ENCODE measurements at places on chromosomes 3 and 15.
A peak's percentile ranks its signal among the peaks of the same experiment; 100 is the strongest.

- DNase-seq: no peak
These were observed 7.8 kb downstream of the DLL4 start for GRCh38 chr15:40936709-40937666.

GRCh38 chr3:185958626-185959025, 20.8 kb upstream of the TRA2B start:
- no peak for DNase-seq

- DNase-seq: no peak
These were observed 90.4 kb upstream of the ASB14 start for GRCh38 chr3:57382933-57383332.

DNA sequence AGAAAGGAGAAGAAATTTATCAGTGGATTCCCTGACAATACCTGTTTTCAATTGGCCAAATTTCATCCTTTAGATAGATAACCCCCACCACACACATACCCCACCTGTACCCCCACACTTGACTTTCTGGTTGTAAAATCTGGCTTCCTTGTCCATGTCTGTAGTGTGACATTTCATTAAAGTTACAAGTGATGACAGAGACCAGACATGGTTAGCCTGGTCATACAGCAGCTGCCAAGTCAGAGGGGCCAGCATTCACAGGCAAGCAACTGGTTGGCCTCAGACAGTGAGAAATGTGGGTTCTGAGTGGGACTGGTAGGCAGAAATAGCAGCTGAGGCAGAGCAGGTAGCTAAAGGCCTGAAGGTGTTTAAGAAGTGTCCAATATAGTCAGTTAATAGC, 238.6 kb upstream of the SOX14 start:
- no peak for DNase-seq

GRCh38 chr15:95948411-95948810, 382.1 kb upstream of the NR2F2 start:
- no peak for DNase-seq

GRCh38 chr15:99252326-99252725, 1.0 kb downstream of the LRRC28 start:
- no peak for DNase-seq

GRCh38 chr15:87099916-87100315, 1020.2 kb downstream of the AGBL1 start:
- DNase-seq: no peak

GRCh38 chr3:128875556-128876120, 3.8 kb upstream of the ACAD9 start:
- peak; percentile 61 for DNase-seq

GRCh38 chr3:151611419-151611818, 122.3 kb upstream of the AADACL2 start:
- no peak for DNase-seq

DNA sequence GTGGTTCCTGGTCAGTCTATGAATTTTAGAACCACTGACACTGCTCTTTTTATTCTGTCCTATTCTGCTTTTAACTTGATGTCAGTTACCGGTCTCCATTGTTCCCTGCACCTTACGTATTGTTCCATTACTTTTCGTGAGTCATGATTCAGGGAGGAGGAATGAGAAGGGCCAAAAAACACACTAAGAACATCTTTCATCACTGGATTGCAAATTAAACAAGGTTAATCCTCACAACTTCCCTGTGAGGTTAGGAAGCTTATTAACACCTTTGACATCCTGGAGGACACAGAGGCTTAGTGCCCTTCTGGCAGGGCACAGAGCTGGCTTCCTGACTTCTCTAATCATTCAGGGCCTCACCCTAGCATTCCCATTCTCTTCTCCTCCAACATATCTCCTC, 227.6 kb upstream of the SATB1 start:
- DNase-seq: no peak

DNA sequence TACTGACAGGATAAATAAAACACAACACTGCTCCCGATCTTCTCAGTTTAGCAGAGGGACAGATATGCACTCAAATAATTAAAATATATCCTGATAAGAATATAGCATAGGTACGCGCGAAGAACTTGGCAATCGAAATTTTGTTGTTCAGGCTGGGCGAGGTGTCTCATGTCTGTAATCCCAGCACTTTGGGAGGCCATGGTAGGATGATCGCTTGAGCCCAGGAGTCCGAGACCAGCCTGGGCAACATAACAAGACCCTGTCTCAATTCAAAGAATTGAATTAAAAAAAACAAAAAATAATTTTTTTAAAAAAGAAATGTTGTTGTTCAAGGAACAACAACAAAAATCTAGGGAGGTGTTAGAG, 7.6 kb downstream of the B2M start:
- DNase-seq: no peak

- no peak for DNase-seq
These were observed 1.0 kb downstream of the C15orf61 start for GRCh38 chr15:67521783-67522568.

DNA sequence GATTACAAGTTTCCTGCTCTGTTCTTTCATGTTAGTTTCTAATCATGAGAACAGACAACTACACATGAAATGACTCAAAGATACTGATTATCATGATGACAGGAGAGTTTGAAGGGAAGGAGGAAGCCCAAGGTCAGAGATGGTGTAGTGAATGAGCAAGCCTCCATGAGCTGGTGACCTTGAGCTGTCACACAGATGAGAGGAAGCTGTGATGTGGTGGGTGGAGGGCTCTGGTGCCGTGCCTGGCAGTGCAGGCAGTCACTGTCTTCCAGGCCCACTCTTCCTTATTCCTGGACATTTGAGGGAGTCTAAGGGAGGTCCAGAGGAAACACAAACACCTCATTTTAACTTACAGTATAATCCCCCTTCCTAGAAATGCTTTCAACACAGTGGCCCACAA, 133.4 kb upstream of the ROPN1 start:
- DNase-seq: no peak

GRCh38 chr3:23304424-23304823, 101.3 kb downstream of the UBE2E2 start:
- DNase-seq: no peak

DNA sequence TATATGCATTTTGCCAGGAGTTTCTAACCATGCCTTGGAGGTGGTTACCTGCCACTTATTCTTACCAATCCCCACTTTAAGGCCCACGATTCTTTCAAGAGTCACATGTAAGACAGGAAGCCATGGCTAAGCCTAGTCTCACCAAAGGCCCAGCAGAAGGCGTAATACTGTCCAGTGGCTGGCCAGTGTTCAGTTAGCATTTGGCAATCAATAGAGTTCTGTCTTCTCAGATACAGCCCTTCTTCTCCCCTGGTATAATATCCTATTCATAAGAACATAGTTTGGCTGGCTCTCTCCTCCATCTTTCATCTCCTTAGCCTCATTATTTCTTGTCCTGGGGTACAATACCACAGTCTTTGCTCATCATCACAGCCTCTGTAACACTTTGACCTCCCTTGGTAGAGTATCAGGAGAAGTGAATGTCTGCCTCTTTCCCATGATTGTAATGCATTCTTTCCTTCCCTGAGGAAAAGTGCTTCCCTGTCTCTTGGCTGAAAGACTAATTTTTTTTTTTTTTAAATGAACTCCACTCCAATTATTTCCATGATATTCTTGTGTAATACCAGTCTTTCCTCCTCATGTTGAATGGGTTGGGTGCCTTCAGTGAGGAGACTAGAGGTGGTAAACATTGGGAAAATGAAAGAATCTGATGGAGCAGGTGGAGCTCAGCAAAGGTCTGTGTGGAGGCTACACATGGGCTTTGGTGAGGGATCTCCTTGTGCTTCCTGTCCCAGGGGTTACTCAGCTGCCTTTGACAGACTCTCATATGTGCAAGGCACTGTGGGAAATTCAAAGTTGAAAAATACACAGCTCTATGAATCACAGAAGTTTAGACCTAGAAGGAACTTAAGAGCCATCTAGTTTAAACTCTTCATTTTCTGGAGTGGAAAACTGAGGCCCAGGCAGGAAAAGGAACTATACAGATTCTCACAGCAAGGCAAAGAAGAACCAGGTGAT, 218.2 kb downstream of the P3H2 start:
- DNase-seq: no peak

DNA sequence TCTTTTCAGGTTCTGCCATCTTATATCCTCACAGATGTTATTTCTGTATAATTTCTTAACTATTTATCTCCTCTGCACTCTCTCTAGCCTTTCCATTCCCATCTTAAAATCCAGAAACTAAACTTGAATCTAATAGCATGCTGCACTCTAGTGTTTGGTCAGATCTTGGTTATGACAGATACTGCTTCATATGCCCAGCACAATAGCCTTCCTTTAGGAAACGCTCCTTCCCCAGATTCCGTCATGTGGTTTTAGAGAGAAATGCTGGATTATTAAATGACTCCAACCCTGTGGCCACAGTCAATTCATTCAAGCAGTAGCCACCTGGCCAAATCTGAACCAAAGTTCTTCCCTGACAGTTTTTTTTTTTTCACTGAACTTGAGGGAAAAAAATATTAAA, 19.4 kb downstream of the RASGRP1 start:
- no peak for DNase-seq

DNA sequence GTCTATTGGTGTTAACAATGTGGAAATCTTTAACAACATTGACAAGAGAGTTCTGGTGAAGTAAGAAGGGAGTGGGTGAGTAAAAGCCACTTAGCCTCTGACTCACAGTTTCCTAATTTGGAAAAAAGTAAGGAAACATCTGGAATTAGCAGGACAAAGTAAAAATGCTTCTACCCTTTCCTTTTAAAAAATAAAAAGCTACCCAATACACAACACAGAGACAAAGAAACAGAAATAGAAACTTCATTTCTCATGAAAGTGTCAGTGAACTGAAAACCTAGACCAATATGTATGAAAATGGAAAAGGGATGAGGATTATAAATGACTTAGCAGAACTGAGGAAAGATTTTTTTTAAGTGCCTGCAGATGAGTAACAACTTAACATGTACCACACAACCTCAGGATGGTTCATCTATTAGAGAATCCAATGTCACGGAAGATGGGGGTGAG, 65.4 kb downstream of the SSR3 start:
- DNase-seq: no peak

DNA sequence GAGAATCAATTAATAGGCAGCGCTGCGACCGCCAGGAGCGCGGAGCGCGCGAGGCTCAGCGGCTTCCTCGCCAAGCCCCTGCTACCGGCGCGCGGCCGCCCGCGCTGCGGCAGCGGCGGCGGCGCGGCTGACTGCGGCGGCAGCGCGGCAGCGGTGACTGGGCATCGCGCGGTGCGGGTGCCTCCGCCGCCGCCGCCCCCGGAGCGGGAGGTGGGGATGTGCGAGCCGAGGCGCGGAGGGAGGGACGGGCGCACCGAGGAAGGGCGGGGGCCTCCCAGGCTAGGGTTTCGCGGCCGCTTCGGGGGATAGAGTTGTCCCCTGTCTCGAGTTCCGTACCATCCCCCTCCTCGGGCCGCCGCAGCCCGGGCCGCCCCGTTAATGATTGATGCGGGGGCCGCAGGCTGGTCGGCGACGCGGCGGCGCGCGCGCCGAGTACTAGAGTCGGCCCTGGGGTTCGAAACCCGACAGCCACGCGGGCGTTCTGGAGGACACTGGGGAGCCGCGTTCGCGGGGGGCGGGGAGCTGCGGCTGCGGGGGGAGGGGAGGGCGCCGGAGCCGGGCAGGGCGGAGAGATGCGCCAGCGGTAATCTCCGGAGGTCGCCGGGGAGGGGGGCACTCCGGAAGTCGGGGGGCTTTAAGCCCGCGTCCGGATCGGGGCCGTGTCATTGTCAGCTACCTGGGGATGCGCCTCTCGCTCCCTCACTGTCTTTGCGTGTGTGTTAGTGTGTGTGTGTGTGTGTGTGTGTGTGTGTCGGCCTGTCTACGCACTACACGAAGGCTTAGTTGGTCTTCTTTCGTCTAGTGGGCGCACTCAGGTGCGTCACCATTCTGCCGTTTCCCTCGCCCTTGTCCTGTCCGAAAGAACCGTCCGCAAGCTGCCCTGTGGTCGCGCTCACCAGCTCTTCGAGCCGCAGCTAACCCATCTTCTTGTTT, at the start of gene PAQR9:
PAQR9 (minus strand) TSS at position 159 of the 933 bp plus-strand sequence. CDS start 338 bp downstream, outside the sequence.
- DNase-seq: no peak

DNA sequence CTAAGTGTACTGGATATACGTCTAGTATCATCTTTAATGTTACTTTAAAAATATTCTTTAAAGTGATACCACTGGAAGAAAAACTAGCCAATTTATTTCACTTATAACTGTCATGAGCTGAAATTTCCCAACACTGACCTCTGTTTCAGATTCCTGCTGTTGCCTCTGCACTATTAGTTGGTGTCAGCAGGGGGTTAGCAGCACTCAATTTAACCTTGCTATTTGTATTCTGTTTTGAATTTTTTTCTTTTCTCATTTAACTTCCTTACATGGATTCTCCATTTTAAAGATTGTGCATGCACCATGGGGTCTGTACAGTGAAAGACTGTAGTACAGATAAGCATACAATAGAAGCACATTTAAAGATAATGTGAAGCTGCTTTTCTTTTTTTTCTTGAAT, 169.2 kb downstream of the UBE2E2 start:
- DNase-seq: no peak

GRCh38 chr3:20096135-20096685, 56.0 kb downstream of the KAT2B start:
- DNase-seq: no peak

DNA sequence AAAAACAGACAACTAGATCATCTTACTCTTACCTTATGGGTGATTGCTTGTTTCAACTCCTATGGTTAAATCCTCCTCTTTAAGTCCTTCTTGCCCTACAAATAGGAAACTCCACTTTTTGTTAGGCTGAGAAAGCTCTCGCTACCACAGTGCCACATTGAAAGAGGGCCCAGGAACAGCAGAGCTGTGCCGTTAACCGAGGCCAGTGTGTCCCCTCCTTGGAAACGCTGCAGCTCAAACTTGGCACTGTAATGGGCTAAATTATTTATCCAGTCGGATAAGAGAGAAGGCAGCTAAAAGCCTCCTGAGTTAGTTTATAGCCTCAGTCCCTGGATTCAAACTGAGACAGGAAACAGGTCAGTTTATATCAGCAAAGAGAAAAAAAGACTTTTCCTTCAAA, 46.1 kb downstream of the KBTBD12 start:
- no peak for DNase-seq

DNA sequence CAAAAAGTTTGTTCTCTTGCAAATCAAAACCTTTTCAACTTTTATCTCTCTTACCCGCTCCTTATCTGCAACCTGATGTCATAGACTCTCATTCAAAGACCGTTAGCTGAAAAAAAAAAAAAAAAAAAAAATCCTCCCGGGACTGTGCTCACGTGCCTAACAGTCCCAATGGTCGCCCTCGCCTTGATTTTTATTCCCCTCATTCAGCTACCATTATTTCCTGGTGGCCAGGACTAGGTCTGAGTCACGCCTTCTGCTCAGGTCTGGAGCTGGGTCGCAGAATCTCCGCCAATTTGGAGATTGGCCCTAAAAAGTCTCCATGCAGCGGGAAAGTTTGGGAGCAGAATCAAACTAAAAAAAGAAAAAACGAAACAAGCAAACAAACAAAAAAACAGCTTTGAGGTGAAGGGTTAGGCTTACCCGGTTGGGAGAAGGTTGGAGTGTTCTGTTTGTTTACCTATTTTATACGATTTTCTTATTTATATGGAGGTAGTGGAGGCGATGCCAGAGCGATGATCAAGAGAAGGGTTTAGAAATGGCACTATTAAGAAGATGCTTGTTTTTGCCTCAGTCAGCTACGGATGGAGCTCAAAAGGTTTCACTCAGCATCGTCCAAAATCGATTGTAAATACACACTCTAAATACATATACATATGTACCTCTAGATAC, 51.1 kb downstream of the ZIC4 start:
- no peak for DNase-seq

- DNase-seq: no peak
These were observed 180.8 kb downstream of the ATP10A start for GRCh38 chr15:25682340-25682739.
